NCI-H526 (cell line): ENCODE measurements at places on chromosomes 2 and 18.

DNA sequence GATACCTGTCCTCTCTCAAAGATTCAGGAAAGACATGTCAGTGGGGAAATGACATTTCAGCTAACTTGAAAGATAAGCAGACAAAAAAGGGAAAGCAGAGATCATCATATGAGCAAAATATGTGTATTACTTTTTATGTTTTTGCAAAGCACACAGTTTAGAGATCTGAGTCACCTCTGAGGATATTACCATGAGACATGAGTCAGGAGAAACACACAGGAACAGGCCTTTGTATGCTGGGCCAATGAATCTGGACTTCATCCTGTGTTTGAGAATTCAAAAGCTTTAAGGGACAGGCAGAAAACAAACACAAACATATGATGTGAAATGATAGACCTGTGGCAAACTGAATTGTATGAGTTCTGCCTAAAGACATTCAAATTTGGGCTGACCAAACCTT, 306.0 kb upstream of the EPC2 start:
- no peak for DNase-seq

GRCh38 chr2:184370954-184371353, 227.4 kb upstream of the ZNF804A start:
- DNase-seq, result no peak

GRCh38 chr2:102357937-102358336, 2.3 kb downstream of the IL18R1 start:
- DNase-seq, result no peak

DNA sequence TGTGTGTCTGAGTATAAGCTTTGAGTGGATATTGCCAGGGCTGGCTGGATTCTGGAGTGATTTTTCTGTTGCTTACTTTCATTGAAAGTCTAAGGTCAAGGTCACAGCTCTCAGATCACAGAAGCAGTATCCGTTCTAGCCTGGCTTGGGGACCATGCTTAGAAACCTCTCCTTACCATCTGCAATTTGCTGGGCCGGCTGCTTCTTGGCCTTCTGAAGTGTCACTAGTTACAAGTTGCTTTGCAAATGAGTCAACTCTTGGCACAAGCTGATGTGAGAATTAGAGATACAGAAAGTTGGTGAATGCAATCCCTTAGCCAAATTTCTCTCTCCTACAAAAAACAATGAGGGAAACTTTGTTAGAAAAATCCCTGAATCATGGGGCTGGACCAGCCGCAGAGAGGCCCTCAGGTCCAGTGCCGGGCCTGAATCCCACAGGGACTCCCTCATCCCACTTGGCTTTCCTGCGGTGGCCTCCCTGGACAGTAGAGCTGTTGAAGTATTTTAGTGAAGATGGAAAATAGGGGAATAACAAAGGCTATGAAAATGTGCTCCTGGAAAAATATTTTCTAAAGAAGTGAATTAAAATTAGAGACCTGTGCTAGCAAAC, 92.7 kb upstream of the CNGA3 start:
- DNase-seq, result no peak

DNA sequence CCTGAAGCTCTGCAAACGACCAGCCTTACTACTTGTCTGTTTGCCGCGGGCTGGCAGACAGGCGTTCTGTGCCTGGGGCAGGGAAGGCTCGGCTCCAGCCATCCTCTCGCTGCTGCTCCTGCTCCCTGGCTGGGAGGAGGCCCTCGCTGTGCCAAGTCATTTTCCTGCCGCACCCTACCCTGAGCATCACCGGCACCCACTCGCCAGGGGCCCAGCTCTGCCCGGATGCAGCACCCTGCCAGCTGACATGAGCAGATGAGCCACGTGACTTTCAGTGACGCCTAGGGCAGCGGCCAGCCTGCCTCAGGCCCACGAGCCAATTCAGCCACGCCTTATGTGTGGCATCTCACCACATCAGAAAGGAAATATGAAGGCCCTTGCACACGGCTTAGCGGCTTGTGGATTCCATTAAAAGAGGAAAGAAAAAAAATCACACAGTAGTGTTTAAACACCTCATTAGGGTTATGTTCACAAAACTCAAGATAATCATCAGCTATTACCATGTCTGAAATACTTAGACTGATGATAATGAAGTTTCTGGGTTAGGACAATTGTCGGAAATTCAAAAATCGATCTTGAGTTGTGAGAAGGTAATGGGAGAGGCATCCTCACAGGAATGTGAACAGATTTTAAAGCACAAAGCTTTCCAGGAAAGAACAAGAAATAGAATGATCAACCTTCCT, 250.5 kb downstream of the TWIST2 start:
- DNase-seq, result no peak

- DNase-seq, result no peak
Observed at GRCh38 chr2:183214680-183215079, 90.4 kb downstream of the NUP35 start.

DNA sequence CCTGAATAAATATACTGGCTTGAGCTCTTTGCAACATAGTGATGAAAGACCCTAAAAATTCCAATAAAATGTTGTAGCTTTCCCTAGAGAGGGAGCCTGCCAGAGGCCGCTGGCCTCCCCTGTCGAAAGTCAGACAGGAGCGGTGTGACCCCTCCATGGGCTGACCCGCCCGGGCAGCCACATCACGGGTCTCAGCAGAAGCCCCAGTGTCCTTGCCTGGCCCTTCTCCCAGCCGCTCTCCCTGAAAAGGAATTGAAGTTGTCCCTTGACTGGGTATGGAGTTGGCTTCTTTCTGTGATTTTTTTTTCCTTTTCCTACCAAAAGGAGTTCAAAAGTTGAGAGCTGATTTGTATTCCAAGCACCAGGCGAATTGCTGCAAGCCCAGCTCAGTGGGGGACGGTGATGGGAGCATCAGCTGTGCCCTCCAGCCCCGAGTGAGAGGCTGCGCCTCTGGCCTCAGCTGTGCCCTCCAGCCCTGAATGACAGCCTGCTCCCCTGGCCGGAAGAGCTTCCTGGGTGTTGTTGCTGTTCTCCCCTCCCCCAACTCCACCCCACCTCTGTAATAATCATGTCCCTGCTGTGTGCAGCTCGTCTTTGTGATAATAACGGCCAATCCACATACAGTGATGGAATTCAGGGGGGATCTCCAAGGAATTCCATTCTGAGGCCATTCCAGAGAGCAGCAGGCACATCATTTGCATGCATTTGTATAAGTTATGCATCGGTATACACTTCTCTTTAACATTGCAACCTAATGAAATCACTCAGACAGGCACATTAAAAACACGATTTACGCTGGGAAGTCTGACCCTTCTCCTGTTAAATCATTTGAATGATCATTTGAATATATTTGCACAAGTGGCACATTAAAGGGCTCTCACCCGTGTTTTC, 501.0 kb downstream of the EIPR1 start:
- DNase-seq, result peak; percentile 98

DNA sequence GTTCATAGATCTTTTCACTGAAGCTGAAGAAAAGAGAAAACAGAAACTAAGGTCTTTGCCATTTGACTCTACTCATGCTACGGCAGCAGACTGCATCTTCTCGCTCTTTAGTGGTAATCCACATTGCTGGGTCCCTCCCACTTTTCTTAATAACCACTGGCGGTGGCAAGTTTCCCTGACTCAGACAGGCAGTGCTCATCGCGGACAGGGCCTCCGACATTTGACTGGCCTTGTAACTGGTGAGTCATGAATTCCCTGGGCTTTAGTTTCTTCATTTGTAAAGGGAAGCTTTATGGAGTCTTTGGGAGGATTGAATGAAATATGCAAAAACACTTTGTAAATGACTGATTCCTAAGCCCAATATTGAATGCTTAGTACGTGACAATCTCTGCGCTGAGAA, 238.2 kb upstream of the RBBP8 start:
- DNase-seq, result no peak

DNA sequence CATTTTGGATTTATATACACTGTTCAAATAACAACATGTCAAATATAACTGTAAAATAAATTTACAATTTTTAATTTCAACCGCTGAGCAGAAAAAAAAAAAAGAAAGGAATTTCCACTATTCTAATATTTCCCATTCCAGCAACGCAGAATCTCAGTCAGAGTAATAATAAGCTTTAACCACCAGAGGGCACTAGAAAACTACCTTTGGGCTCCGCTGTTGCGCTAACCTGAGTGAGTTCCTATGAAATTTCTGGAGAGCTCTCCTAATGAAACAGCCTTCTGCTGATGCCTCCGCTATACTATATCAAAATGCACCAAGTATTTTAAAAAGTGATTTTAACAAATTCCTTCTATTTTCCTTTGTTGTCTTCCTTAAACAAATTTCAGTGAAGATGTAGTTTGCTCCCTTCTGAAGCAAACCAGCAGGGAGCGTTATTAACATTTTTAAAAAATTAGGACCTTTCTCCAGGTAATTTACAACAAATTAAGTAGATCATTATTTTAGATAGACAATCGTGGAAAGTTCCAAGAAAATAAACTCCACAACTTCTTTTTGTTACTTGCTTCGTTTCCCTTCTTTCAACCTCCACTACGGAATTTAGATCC, 23.0 kb downstream of the ERMN start:
- DNase-seq, result no peak

GRCh38 chr2:23522726-23523372, 137.9 kb downstream of the KLHL29 start:
- DNase-seq, result no peak

- DNase-seq, result no peak
Observed at GRCh38 chr2:37827911-37828511, 97.1 kb upstream of the RMDN2 start.

GRCh38 chr2:242056785-242057184, 187.3 kb downstream of the RTP5 start:
- DNase-seq, result peak; percentile 18

- no peak for DNase-seq
Observed at GRCh38 chr2:72993933-72994280, 76.6 kb downstream of the EMX1 start.

GRCh38 chr2:67783026-67783425, 279.8 kb downstream of the C1D start:
- DNase-seq, result no peak

DNA sequence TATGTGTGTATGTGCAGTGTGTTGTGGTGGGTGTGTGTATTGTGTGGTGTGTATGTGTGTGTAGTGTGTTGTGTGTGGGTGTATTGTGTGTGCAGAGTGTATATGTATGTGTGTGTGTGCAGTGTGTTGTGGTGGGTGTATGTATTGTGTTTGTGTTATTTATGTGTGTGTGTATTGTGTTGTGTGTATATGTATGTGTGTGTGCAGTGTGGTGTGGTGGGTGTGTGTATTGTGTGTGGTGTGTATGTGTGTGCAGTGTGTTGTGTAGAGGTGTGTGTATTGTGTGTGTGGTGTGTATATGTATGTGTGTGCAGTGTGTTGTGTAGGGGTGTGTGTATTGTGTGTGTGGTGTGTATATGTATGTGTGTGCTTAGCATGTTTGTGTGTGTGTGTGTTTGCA, 24.3 kb downstream of the ACKR3 start:
- no peak for DNase-seq

DNA sequence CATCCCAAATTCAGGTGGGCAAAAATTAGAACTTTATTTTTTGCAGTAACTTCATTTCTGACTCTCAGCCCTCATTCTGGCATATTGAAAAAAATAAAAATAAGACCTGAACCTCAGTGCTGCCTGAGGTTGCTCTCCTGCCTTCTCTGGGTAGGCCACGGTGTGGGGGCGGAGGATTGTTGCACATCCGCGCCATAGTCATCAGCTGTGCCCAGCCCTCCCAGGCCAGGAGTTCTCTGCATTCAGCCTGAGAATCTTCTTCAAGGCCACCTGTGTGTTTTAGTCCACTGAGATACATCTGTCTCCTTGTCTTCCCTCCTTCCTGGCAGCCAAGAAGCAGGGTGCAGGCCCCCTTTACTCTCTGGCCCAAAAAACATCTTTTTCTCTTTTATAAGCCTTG, 94.7 kb downstream of the ARMC9 start:
- DNase-seq, result no peak

GRCh38 chr2:69911985-69912563, 2.8 kb upstream of the MXD1 start:
- peak; percentile 36 for DNase-seq

GRCh38 chr2:54081574-54081973, 33.8 kb upstream of the ACYP2 start:
- DNase-seq, result no peak

GRCh38 chr2:73013936-73014335, 57.6 kb downstream of the SFXN5 start:
- DNase-seq, result no peak

- DNase-seq, result no peak
Observed at GRCh38 chr2:229340086-229340760, 69.1 kb upstream of the PID1 start.

GRCh38 chr2:102282678-102283091, 28.7 kb upstream of the IL1RL1 start:
- DNase-seq, result no peak
